ENCODE measurements at places on chromosomes 3 and 15. TPM values are rescaled to one million over a fixed set of nuclear protein-coding genes. Genes with fewer than 3 reads are reported as not detected.
A peak's percentile ranks its signal among the peaks of the same experiment; 100 is the strongest.

The ACP3 gene
- total RNA-seq = 3.8 TPM

The ZNF280D gene
- total RNA-seq = 40.3 TPM

The GOLGA8S gene
- total RNA-seq = 0.09 TPM

The CKMT1A gene
- 1.2 TPM for total RNA-seq

The KNG1 gene
- not detected for total RNA-seq

The SEMA3G gene
- 0.12 TPM for total RNA-seq

The CHRD gene
- not detected for total RNA-seq

DNA sequence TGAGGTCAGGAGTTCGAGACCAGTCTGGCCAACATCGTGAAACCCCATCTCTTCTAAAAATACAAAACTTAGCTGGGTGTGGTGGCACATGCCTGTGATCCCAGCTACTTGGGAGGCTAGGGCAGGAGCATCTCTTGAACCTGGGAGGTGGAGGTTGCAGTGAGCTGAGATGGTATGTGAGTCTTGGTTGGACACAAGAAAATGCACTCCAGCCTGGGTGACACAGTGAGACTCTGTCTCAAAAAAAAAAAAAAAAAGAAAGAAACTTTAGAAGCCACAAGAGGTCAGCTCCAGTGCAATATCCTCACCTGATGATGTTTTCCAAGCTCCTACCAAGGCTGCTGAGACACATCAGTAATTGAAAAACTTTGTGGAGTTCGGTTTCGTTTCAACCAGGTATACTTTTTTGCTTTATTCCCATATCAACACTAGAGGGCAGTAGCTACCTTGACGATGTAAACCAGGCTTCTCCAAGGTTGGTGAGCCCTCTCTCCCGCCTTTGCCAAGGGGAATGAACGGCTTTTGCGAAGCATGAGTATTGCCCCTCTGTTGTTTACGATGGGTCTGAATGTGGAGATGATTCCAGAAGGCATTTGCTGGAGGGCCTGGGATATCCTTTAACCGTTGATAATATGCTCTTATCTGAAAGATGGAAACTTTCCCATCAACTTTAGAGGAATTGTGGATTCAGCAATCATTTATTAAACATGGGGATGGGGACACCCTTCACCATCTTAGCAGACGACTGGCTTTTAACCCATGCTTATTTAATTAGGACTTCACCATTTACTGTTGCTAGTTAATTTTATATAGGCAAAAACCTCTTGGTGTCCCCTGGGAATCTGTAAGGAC lies 202.8 kb downstream of the SV2B start:
- peak; percentile 56 for DNase-seq

- no peak for DNase-seq
Observed at GRCh38 chr3:85005946-85006345, 47.2 kb downstream of the CADM2 start.

DNA sequence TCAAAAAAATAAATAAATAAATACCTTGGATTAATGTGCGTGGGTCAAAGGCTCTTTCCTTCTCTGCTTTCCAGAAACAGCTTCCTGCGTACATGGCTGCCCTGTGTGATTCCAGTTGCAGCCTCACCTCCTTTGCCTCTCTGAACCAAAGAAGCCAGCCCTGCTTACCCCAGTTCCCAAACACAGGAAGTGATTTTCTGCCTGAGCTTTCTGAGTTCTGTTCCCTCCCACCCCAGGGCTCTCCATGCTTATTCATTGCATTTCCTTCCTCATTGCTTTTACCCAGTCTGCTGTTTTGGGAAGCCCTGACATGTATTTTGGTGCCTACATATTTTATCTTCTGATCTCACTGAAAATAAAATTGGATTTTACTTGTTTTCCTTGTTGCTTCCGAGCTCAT lies 15.4 kb downstream of the ZSCAN2 start:
- no peak for DNase-seq

DNA sequence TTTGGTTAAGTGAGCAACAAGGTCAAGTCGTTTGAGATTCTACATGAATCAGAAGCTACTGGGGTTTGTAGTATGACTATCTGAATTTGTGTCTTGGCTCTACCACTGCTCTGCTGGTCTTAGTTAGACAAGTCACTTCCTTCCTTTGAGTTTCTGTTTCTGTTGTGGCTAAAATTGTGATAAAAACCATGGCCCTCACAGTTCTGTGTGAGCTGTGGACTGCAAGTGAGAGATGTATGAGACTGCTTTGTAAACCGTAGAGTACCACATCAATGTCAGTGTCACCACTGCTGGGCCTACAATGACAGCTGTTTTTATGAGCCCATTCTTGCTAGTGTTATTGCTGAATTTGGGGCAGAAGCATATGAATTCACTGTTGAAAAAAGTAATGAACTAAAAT lies 32.7 kb downstream of the RARB start:
- no peak for DNase-seq

DNA sequence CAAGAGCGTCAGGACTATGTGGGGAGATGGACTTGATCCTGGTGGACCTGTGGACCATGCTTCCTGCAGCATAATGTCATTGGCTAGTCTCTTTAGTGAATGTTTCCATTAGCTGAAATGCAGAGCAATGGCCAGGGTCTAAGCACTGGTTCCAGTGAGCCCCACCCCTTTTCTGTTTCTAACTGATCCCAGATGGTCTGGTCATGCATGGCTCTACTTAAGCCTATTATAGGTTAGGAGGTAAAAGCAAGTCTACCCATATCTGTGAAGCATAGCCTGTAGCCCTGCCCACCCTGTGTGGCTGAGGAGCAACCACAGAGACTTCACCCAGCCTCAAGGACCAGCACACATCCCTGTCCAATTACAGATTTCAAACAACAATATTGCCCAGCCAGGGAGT lies 419.2 kb downstream of the ZNF385D start:
- DNase-seq = no peak

GRCh38 chr3:399647-400046 lies 203.1 kb downstream of the CHL1 start:
- no peak for DNase-seq

- peak; percentile 62 for DNase-seq
Observed at GRCh38 chr15:73273181-73274002, 95.4 kb downstream of the HCN4 start.

GRCh38 chr3:151612115-151612514 lies 121.6 kb upstream of the AADACL2 start:
- DNase-seq = no peak

DNA sequence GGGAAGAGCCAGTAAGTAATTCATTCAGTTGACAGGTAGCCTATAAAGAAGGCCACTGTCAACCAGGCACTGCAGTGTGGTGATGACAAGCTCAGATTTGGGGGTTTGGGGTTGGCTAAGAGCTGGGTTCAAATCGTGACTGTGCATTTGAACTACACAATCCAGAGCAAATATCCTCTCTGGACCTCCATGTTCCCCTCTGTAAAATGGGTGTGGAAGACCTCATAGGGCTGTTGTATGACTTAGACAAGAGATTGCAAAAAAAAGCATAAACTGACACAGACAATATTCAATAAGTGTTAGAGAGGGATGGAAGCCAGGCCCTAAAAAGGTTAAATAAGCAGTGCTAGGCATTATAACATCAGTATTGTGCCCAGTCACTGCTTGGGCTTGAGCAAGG lies 59.7 kb upstream of the CTDSPL start:
- DNase-seq = no peak

GRCh38 chr3:152305075-152305474 lies 36.3 kb downstream of the MBNL1 start:
- no peak for DNase-seq

GRCh38 chr3:46960081-46960701 lies 16.4 kb downstream of the CCDC12 start:
- DNase-seq = peak; percentile 54

DNA sequence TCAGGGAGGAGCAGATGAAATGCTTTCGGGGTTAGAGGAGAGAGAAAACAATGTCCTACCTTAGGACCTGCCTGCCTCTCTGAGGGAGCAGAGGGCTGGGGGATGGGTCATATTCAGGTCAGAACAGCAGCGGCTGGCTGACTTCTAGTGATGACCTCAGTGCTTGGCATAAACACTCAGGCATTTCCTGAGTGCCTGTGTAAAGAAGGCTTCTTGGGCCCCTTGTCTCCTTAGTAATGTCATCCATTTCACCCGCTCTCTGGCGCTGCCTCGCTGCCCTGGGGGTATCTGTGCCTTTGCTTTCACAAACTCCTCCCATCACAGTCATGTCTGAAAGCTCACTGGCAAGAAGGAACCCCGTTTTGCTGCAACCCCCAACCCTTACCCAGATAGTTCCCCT lies 82.9 kb upstream of the GSK3B start:
- DNase-seq = peak; percentile 43

- DNase-seq = peak; percentile 33
Observed at GRCh38 chr15:81155375-81156218, 21.5 kb downstream of the CFAP161 start.

DNA sequence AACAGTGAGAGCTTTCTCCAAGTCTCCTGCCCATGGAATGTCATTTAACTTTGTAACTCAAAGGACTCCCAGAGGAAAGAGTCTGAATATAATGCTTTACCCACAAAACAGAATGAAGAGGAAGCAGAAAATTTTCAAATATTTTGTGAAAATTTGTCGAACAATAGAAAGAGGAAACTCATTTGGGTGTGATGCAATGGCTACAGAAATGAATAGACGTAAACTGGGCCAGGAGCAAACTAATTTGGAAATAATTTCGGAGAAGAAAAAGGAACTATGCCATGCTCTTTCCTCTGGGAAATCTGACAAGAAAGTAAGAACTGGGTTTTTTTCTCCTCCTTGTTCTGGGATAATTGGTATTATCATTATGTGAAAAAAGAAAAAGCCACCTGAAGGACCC lies 11.2 kb upstream of the SUMF1 start:
- no peak for DNase-seq

- DNase-seq = no peak
Observed at GRCh38 chr3:147197739-147198138, 208.6 kb downstream of the ZIC4 start.

GRCh38 chr15:33580526-33580925 lies 269.8 kb downstream of the RYR3 start:
- DNase-seq = no peak

DNA sequence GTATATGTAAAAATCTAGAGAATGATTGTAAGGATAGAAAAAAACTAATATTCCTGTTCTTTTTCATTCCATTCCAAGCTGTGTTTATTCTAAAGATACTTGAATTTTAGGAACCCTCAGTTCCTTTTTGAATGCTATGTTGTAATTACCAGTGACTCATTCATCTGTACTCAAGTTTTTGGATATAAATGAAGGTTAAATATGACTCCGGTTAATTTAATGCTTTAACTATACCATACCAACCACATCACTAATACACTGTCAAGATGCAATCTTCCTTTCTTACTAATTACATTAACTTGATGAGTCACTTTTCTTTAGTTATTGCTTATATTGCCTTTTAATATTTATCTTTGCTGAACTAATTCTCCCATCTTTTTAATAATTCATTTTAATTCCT lies 68.8 kb upstream of the ZNF148 start:
- no peak for DNase-seq

DNA sequence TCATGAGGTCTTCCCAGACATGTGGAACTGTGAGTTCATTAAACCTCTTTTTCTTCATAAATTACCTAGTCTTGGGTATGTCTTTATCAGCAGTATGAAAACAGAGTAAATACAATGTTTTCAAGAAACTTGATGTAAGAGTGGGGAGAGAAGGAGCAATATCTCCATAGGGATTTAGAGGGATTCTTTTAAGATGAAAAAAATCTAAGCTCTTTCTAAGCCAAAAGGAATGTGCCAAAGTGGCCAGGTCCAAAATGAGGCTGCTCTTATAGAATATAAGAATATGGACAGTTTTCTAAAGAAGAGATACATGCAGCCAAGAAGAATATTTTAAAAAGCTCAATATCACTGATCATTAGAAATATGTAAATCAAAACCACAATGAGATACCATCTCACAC lies 23.9 kb upstream of the RYK start:
- no peak for DNase-seq

DNA sequence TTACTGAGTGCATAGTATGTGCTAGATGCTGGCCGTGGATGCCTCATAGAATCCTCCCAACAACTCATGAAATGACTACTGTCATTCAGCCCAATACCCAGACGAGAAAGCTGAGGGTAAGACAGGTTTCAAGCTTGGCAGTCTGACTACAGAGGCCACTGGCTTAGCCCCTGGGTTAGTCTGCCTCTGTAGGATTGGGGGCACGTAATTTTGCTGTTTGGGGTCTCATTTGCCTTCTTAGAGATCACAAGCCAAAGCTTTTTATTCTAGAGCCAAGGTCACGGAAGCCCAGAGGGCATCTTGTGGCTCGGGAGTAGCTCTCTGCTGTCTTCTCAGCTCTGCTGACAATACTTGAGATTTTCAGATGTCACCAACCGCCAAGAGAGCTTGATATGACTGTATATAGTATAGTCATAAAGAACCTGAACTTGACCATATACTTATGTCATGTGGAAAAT lies 1.0 kb upstream of the CCR5 start:
- DNase-seq = no peak

- DNase-seq = no peak
Observed at GRCh38 chr3:151935446-151935845, 62.0 kb downstream of the SUCNR1 start.

Measured in Calu3 (cell line).